ENCODE measurements at places on chromosomes 13 and 19.

DNA sequence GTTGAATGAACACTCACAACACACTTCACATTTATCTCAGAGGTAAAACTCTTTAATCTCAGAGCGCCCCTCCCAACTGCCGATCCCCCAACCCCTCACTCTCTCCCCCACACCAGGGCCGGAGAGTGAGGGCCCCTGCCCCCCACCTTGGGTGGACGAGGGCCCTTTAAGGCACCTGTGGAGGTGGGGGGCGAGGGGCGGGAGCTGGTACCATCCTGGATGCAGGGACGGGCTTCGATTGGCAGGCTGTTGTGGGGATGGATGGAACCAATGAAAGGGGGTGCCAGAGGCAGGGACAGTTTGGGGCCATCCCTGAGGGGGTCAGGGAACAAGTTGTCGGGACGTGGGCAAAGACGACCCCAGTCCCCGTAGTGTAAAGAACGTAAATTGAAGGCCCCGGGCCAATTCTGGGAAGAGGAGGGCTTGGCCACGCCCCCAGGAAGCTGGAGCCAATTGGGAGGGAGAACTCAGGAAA is 1.7 kb upstream of the PNKP start:
- DNase-seq = no peak

- DNase-seq = no peak
These were observed 2.9 kb downstream of the CD70 start for GRCh38 chr19:6587998-6588507.

- DNase-seq = peak; percentile 12
These were observed 1.5 kb upstream of the RGCC start for GRCh38 chr13:41455725-41456419.

- DNase-seq = no peak
These were observed 9.0 kb downstream of the SH3GL1 start for GRCh38 chr19:4391306-4391693.

DNA sequence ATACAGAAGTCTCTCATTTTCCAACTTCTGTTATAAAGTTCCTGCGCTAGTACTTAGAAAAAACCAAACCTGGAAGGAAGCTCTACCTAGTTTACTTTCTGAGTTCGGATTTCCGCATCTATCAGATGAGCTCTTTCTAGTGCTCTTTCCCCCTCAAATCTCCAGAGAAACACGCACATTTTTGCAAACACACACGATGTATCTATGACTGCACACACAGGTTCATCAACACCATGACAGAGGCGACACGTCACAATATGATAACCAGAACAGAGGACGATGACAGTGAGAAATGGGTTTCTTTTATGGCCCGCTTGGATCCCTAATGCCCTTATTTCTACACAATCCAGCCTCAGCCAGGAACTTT is 629 bp upstream of the LRRC63 start:
- DNase-seq = peak; percentile 50

GRCh38 chr19:1265615-1266128 is 3.5 kb upstream of the CIRBP start:
- peak; percentile 66 for DNase-seq

DNA sequence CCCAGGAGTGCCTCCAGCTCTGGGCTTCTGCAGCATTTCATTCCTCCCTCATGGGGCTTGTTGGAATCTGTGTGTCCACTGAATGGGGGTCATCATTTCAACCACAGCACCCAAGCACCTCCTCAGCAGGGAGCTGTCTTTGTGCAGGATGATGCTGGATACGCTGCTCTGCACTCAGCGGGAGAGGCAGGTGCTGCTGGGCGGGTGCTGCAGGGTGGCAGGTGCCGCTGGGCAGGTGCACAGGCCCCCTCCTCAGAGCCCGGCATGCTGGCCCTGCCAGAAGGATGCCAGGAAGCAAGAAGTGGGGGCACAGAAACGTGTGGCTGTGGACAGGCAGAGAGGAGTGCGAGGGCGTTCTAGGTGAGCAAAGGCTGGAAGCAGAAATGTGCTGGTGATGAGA is 121.8 kb upstream of the VSTM2B start:
- no peak for DNase-seq

- DNase-seq = peak; percentile 86
These were observed at the start of gene RASAL3 for GRCh38 chr19:15464394-15465385. RASAL3 (minus strand) TSS chr19:15464544; CDS start chr19:15464358, 186 bp downstream.

DNA sequence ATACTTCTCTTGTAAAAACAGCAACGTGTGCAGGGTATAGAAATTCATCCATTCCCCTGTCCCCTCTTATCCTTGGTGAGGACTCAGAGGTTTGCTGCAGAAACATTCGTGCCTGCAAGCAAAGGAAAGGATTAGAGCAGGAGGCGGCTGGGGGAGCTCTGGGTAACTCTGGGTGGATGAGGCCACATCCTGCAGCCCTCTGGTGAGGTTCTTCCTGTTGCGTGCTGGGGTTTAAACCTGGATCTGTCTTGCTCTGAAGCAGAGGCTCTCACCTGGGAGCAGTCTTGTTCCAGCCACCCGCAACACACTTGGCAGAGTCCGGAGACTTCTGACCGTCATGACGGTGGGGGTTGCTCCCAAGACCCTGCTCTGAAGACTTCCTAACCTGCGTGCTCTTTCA is 69.2 kb downstream of the ATP11A start:
- peak; percentile 39 for DNase-seq

DNA sequence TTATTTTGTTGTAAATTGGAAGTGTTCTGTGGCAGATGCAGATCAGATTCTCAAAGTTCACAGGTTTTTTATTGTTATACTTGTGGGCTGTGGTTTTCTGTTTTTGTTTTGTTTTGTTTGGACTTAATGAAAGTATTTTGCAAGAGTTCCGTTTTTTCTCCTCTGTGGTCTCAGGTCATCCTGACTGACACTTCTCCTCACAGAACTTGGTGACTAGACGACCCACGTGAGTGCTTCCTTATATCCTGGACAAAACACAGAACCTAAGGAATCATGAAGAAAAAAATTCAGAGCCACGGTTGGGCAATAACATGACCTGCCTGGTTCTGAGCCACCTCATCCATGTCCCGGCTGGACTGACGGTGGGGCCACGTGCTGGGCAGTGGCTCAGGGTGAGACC is 2.5 kb upstream of the RFPL4AL1 start:
- no peak for DNase-seq

GRCh38 chr19:42542791-42543190 is 14.5 kb upstream of the CEACAM1 start:
- no peak for DNase-seq

DNA sequence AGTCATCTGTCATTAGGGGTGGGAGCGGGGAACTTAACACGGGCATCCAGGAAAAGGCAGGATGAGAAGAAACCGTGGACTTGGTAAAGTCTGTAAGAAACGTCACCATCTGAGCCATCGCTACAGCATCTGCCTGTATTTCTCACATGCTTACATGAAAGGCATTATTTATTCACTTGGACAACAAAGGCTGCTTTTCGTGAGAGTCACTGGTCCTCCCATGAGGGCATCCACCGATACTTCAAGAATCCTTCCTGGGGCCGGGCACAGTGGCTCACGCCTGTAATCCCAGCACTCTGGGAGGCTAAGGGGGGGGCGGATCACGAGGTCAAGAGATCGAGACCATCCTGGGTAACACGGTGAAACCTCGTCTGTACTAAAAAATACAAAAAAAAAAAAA is 16.1 kb downstream of the ZNF446 start:
- no peak for DNase-seq

- no peak for DNase-seq
These were observed 10.2 kb downstream of the ENOX1 start for GRCh38 chr13:43776501-43777079.

- peak; percentile 21 for DNase-seq
These were observed 24.3 kb upstream of the CEACAM21 start for GRCh38 chr19:41551711-41552110.

DNA sequence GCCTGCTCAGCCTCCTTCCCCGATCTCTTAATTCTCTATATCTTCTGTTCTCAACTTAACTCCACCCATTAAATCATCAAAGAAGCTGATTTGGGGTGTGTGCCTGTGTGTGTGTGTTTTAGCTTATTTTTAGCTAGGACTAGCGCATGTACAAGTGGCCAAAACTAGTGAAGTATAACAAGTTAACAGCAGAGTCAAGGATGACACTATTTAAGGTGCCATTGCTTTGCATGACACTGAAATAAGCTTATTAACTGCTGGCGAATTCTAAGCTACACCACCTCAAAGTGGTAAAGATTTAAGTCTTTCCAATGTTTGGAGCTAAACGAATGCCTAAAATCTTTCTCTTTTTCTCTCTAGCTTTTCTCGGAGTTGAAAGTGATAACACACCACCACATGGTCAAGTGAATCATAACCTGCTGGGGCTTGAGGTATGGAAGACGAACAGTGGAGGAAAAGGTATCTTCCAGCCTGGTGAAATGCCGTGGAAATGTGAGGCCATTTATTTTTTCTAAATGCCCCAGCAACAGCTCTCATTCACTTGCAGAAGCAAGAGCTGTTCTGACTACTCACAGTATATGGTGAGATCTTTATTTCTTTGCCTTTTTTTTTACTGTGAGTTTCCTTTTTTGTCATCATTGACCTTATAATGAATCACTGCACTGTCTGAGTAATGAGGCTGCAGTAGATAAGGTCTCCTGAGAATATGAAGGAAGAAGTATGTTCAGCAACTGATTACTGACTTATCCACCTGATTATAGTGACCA is 570.3 kb downstream of the PCDH9 start:
- no peak for DNase-seq

- peak; percentile 67 for DNase-seq
These were observed 42.6 kb downstream of the KLF2 start for GRCh38 chr19:16367261-16367683.

DNA sequence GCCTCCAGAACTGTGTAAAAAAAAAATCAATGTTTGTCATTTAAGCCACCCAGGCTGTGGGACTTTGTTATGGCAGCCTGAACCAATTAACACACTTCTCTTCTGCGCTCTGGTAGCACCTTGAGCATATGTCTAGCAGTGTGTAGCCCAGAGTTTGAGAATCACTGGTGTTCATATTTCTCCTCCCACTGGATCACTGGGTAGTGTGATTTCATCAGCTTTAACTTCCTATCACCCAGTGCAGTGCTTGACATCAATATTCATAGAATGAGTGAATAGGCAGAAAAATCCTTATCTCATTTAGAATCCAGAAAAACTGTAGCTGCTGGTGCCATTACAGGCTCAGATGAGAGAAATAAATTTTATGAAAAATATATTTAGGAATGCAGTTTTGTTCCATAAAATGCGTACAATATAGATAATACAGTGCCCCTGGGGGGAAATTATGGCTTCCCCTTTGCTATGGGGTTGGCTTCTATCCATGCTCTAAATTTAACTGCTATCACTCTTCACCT is 30.7 kb upstream of the WASF3 start:
- DNase-seq = no peak

GRCh38 chr13:48586591-48587103 is 53.8 kb upstream of the RCBTB2 start:
- no peak for DNase-seq

- DNase-seq = no peak
These were observed 131.5 kb upstream of the GJB6 start for GRCh38 chr13:20363603-20364002.

DNA sequence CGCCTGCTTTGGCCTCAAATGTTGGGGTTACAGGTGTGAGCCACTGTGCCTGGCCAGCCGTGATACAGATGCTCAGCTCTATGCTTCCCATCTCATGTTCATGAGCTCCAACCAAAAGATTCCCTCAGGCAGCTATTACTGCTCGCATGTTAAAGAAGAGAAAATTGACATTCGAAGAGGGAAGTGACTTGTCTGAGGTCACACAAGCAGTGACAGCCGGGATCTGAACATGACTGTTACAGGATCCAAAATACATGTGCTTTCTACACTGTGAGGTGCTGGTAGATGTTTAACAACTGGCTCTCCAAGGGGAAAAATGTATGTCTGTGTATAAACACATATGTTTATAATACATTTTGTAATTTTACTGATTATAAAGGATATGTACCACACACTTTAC is 11.3 kb downstream of the FPR1 start:
- DNase-seq = no peak

GRCh38 chr13:113421673-113422270 is 31.5 kb downstream of the ADPRHL1 start:
- no peak for DNase-seq

- no peak for DNase-seq
These were observed 29.4 kb downstream of the ZNRF4 start for GRCh38 chr19:5484398-5485285.

GRCh38 chr19:29876414-29876813 is 64.6 kb downstream of the CCNE1 start:
- no peak for DNase-seq

GRCh38 chr13:29858667-29859066 is 8.2 kb upstream of the UBL3 start:
- no peak for DNase-seq

DNA sequence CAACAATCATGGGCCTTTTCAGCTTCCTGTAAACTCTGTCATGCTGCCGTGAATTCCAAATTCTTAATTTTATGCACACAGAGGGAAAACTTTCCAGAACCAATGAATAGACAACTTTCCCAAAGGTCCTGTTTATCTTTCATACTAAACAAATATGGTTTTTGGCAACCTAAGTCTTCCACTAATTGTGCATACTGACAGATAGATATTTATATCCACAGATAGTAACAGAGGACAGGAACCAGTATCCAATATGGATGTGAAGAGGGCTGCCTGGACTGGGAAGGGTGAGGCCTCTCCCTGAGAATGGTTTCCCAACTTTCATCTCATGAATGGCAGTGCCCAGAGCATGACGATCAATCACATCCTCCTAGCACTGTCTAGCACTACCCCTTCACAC is 80.4 kb downstream of the MRPL57 start:
- no peak for DNase-seq

DNA sequence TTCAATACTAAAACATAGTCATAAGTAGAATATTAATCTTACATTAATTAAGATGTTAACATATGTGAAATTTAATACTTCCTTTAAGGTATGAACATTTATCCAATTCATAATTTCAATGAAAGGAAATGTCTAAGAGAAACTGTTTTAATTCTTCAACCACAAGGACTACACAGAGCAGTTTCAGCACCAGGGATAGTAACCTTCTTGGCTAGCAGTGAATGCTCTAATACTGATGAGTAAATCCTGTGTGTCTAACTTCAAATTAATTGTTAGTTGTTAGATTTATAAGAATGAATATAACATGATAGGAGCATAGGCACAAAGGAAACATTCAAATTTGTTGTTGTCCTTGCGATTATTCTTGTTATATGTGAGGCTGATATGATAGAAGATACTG is 15.6 kb upstream of the NBEA start:
- no peak for DNase-seq

GRCh38 chr13:98175043-98175442 is 2.0 kb downstream of the RNF113B start:
- no peak for DNase-seq

Data from CD4-positive, alpha-beta T cell treated with Interleukin-17A for 4 hours (primary cell).